Esophagus squamous epithelium (tissue), 5 donors: ENCODE measurements at places on chromosomes 1 and 21.

GRCh38 chr1:211711315-211711705 is 35.9 kb upstream of the NEK2 start:
- no peak for DNase-seq

DNA sequence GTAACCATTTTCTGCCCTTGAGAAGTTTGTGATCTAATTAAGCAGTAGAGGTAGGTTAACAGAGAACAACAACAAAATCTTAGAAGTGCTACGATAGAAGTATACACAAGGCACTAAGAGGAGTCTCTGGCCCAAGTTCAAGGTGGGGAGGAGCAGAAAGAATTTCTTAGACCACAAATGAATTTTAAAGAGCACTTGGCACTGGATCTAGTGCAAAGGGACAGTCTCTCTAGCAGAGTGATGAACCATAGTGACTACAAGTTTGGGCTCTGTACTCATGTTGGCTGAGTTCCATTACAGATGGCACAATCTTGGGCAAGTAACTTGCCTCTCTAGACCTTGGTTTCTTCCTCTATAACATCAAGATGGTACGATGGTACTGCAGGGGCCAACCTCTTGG is 33.3 kb upstream of the PIGC start:
- DNase-seq, result no peak

- DNase-seq, result no peak
Observed at GRCh38 chr1:99665212-99665611, 19.3 kb downstream of the PALMD start.

- no peak for DNase-seq
Observed at GRCh38 chr21:46425041-46425440, 33.6 kb upstream of the DIP2A start.
